Left cardiac atrium (tissue), 4 donors: ENCODE measurements at places on chromosomes 6 and 20. TPM values are rescaled to one million over a fixed set of nuclear protein-coding genes. Genes with fewer than 3 reads are reported as not detected.

APOM gene
- total RNA-seq = 1.4 TPM

GSTA3 gene
- not detected for total RNA-seq

ENPP3 gene
- 0.16 TPM for total RNA-seq

CCN5 gene
- 63.6 TPM for total RNA-seq

- DNase-seq = peak; percentile 42
These were observed 28.7 kb downstream of the COX4I2 start for GRCh38 chr20:31666258-31667042.

GRCh38 chr20:3431109-3431508, 23.6 kb upstream of the DNAAF9 start:
- no peak for DNase-seq

DNA sequence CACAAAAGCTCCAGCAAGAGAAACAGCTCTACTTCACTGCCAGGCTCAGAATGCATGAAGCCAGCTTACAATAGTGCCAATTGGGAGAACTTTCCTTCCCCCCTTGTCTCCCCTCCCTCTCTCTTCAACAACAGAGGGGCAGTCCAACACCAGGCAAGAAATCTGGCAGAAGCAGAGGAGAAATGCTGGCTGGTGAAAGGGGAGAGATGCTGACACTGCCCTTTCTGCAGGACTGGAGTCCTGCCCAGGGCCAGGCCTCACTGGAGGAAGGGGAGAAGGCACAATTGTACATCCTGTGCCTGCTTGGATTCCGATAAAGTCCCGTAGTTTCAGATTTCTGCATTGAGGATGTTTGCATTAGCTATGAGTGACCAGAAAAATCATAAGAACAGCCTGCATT, 148.6 kb downstream of the LRRC1 start:
- no peak for DNase-seq

GRCh38 chr20:41213150-41213820, 75.9 kb downstream of the PLCG1 start:
- no peak for DNase-seq
